ENCODE measurements at places on chromosomes 5 and 9.

DNA sequence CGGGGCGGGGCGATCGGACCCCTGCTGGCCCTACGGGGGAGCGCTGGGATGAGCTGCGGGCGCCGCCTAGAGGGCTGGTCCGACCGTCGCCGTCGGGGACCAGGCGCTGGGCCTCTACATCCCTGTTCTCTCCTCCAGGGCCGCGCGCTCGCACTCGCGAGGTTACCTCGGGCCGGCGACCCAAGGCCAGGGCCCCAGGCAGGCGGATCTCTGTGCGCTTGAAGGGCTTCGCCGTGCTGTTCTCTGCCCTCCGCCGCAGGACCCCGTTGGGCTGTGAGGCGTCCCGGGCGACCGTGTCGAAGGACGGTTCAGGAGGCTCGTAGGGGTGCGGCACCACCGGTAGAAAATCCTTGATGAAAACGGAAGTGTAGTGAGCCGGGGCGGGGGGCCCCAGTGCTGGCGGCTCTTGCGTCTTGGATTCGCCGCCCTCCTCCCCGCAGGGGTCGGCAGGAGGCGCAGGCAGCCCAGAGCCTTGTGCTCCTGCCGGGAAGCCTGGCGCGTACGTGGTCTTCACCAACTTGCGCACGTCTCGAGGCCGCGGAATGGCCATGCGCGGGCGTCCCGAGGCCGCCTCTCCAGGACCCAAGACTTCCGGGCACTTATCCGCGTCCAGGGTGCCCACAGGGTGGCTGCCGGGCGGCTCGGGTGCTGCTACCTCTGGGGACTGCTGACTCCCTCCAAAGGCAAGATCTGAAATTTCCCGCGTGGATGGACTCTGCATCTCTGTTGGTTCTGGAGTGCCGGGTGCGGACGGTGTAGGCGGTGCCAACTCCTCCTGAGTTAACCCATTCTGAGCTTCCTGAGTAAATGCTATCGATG, 2.0 kb downstream of the PROB1 start:
- DNase-seq, result peak; percentile 60

DNA sequence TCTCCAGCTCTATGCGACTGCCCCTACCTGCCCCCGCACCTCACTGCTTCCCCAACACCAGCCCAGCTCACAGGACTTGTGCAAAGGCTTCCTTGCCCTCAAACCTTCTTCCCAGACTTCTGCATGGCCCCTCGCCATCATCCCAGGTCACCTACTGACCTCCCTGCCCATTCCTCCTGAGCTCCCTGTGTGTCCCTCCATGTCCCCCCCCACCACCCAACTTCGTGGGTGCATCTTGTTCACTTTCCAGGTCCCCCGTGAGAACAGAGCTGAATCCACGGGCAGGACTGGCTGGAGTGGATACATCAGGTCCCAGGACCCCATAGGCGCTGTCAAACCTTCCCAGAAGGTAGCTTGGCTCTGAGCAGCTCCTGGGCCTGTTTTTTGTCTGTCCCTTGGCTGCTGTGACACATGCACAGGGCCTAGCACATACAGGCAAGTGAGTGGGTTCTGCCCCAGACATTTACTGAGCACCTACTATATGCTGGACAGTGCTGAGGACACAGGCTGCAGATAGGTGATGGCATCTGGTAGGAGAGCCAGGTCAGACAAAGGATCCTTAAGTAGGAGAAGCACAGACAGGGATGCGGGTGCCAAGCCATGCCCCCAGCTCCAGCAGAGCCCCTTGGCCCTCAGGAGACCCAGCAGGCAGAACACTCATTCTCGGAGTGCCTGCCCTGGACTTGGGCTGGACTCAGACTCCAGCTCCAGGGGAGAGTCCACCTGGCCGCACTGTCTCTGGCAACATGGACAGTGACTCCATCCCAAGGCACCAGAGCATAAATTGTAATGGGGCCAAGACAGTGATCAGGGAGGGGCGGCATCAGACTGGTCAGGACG, 15.0 kb downstream of the NINJ1 start:
- DNase-seq, result no peak

DNA sequence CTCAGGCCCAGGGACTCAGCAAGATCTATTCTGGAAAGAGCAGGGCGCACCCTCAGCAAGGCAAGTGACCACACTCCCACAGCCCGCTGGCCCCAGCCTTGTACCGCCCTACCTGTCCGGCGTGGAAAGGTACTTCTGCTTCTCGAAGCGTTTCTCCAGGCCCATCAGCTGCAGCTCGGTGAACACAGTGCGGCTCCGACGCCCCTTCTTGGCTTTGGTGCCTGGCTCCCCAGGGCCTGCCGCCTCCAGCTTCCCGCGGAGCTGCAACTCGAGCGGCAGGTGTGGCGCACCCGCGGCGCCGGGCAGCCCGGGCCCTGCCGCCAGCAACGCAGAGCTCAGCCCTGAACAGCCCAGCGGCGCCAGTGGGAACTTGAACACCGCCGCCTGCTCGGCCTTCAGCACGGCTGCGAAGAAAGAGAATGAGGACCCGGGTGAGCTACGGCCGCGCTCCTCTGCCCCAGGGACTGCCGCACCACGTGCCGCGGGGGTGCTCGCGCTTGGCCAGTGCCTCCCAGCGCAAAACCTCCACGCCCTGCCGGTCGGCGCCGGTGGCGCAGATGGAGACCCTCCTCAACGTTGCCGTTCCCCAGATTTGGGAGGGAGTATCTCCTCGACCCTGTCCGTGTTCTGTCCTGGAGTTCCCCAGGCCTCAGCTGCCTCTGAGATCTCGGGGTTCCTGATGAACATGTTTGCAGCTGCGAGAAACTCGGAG, 2.2 kb downstream of the BARX1 start:
- DNase-seq, result no peak

DNA sequence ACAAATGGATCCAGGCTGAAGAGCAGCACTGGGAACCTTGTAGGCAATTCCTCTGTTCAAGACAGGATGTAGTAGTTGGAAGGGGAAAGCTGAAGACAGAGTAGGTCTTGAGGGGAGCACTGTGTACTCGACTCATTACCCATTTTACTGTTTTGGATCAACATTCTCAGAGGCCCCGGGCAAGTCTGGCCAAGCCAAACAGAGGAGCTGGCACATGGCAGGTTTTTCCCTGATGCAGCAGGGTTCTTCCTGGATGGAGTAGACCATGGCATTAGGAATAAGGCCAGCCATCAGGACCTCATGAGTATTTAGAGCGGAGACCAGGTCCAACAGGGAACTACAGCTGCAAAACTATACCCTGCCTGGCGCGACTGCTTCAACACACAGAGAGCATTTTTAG, 4.4 kb downstream of the SVEP1 start:
- no peak for DNase-seq

GRCh38 chr9:120650352-120650751, 63.9 kb downstream of the MEGF9 start:
- DNase-seq, result peak; percentile 74

GRCh38 chr5:172716796-172717313, 54.1 kb downstream of the DUSP1 start:
- peak; percentile 39 for DNase-seq

DNA sequence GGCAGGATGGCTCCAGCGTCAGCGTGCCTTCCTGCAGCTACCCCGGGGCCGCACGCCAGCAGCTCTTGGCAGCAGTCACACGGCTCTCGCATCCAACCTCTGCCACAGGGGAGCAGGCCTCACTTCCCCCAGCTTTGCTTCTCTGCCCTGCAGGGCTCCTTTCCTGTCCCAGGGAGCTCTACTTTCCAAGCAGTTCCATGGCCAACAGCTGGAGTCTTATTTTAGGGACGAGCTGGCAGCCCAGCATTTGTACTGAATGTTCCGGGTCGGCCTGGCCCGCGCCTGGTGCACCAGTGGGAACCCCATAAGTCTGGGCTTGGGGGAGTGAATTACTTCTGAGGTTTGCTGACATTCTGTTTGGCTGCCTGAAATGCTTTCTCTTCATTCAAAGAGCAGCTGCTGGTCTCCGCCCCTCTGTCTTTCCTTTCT, 34.6 kb downstream of the GADD45G start:
- DNase-seq, result no peak

DNA sequence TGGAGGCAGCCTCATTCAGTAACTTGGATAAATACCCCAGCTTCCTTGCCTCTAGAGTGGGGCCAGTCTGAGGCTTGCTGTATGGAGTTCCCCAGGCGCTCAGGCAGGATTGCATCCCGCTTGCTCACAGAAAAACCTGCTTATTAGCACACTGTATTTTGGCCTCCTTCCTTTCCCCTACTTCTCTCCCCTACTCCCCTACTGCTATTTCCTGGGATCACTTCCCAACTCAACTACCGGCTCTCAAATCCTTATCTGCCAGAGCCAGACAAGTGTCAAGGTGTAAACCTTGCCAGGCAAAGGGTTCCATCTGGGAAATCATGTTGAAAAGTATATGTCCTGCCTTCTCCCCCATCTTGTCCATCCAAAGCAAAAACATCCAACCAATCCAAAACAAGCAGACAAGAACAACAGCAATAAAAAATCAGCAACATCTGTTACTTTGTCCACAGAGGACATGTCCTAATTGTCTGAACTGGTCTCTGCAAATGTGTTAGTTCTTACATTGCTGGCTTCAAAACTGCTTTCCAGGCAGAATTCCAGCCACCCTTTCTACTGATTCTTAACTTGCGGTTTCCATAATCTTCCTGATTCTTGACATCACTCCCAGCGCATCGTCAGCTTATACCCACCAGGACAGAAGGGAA, 164.1 kb upstream of the SEMA6A start:
- no peak for DNase-seq

GRCh38 chr5:81247441-81247972, 14.4 kb downstream of the CKMT2 start:
- no peak for DNase-seq

DNA sequence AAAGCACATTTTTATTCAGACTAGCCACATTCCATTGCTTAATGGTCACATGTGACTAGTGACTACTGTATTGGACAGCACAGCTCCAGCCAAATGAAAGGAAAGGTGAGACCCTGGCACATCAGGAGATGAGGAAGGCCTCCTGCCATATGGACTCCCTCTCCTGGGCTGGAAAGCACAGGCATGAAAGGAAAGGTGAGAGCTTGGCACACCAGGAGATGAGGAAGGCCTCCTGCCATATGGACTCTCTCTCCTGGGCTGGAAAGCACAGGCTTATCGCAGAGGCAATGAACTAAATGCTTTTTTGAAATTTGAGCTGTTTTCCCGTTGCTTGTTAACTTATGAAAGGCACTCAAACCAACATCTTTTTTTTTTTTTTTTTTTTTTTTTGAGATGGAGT, 144.8 kb upstream of the SLC12A2 start:
- DNase-seq, result no peak

GRCh38 chr5:104965006-104965405, 1402.4 kb upstream of the NUDT12 start:
- no peak for DNase-seq

GRCh38 chr5:167530548-167530947, 760.9 kb upstream of the WWC1 start:
- DNase-seq, result no peak

- no peak for DNase-seq
Measured at GRCh38 chr5:149901511-149901910, 43.1 kb downstream of the PDE6A start.

DNA sequence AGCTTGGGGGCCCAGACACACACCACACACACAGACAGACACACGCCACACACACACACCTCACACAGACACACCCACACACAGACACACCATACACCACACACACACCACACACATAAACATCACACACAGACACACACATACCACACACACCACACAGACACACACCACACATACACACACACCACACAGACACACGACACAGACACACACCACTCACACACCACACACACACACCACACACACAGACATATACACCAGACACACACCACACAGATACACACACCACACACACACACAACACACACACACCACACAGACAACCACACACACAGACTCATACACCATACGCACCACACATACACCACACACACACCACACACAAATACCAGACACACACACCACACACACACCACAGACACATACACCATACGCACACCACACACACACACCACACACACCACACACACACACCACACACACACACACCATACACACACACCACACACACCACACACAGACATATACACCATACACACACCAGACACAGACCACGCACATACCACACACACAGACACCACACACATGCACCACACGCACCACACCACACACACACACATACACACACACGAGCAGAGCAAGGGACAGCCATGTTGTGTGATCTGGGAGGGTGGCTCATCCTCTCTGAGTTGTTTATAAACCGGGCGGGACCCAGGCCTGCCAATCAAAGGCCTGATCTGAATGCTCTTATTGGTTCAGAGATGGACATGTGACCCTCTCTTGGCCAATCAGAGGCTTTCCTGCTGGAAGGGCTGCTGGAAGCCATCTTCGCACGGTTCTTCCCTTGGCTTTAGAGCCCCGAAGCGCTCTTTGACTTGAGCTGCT, 148.3 kb downstream of the GAPVD1 start:
- DNase-seq, result peak; percentile 51

Data from MV-4-11 (cell line).